Activated CD4-positive, alpha-beta T cell treated with anti-CD3 and anti-CD28 coated beads, Interleukin-2, amount 10 ng/mL, durations not matched to agents 7 days and 5 days (primary cell): ENCODE measurements at places on chromosomes 4 and X. TPM values are rescaled to one million over a fixed set of nuclear protein-coding genes. Genes with fewer than 3 reads are reported as not detected.

Gene SLC6A14
- total RNA-seq = not detected

Gene SLC9A7
- 5.3 TPM for total RNA-seq

Gene LEF1
- 498 TPM for total RNA-seq

Gene BST1
- total RNA-seq = 1.0 TPM

Gene PTPN13
- total RNA-seq = 2.6 TPM

Gene AMOT
- total RNA-seq = 0.69 TPM

Gene CDKL2
- total RNA-seq = 1.00 TPM

Gene STATH
- total RNA-seq = not detected

Gene GJB1
- not detected for total RNA-seq

Gene MAGEB1
- total RNA-seq = not detected

Gene CXCL1
- total RNA-seq = not detected

Gene SLC2A9
- total RNA-seq = 2.0 TPM

Gene MAGEA10
- total RNA-seq = not detected

Gene IBSP
- not detected for total RNA-seq

Gene SOX3
- not detected for total RNA-seq

Gene BTK
- total RNA-seq = not detected

Gene UGT2B28
- total RNA-seq = not detected

Gene HERC5
- 47.8 TPM for total RNA-seq

Gene SLITRK4
- total RNA-seq = not detected

Gene TENM3
- total RNA-seq = not detected

Gene MEPE
- not detected for total RNA-seq

Gene IL13RA2
- total RNA-seq = not detected

Gene PWWP3B
- not detected for total RNA-seq

Gene SLC9B1
- total RNA-seq = 1.9 TPM
